ENCODE measurements at places on chromosomes 12 and 14.

DNA sequence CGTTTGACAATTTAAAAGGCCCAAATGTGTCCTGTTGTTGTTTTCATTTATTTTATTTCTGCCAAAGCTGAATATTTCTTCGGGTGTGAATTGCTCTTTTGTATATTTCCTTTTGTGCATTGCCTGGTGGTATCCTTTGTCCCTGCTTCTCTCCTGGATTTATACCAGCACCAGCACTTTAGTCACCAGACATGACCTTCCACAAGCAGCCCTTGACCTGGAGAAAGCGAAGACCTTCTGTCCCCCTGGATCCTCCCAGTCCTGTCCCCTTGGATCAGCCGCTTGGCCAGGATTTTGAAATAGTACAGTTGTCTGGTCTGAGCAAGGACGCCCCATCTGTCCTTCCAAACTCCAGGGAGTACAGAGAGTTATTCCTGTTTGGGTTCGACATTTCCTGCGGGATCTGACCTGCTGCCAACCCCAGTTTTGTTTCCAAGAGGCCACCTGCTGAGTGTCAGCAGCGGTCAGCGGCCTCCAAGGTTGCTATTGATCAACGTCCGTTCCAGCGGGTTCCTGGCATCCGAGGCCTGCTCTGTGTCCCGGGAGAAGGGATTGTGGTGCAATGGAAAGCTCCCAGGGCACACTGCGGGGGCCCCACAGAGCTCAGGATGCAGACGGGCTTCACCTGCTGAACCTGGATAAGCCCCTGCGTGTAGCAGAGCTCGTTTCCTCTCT is 45.1 kb upstream of the CHGA start:
- DNase-seq: no peak

DNA sequence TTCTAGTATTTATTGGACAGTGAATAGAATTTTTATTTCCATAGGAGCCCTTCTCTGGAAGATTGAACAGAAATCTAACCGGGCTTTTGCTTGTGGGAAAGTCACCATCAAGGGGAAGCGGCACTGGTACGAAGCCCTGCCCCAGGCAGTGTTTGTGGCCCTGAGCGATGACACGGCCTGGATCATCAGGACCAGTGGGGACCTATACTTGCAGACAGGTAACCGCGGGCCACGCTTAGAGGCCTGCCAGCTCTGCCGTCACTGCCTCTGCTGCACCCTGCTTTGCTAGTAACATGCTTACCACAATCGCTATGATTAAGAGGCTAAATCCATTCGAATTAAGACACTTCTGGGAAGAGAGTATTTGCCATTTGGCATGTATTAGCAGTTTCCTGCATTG is 69.2 kb downstream of the ANKRD9 start:
- no peak for DNase-seq

GRCh38 chr12:76402259-76402658 is 54.0 kb upstream of the BBS10 start:
- no peak for DNase-seq

GRCh38 chr12:71032933-71033332 is 112.4 kb upstream of the PTPRR start:
- no peak for DNase-seq

- no peak for DNase-seq
Observed at GRCh38 chr14:52391881-52392615, 77.9 kb downstream of the PTGER2 start.

- DNase-seq: no peak
Observed at GRCh38 chr12:102067574-102068258, 5.9 kb upstream of the WASHC3 start.

DNA sequence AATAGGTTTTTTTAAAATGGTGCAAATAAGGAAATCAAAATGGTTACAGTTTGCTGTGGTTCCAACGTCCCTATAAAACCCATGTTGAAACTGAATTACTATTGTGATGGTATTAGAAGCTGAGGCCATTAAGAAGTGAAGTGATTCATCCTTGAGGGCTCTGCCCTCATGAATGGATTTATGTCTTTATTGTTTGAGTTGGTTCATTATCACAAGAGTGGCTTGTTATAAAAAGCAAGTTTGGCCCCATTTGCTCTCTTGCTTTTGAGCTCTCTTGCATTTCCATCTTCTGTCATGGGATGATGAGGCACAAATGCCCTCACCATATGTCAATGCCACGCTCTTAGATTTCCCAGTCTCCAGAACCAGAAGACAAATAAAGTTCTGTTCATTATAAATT is 62.3 kb downstream of the PRKD1 start:
- no peak for DNase-seq
